T-cell (primary cell): ENCODE measurements at places on chromosomes 12 and 14.

DNA sequence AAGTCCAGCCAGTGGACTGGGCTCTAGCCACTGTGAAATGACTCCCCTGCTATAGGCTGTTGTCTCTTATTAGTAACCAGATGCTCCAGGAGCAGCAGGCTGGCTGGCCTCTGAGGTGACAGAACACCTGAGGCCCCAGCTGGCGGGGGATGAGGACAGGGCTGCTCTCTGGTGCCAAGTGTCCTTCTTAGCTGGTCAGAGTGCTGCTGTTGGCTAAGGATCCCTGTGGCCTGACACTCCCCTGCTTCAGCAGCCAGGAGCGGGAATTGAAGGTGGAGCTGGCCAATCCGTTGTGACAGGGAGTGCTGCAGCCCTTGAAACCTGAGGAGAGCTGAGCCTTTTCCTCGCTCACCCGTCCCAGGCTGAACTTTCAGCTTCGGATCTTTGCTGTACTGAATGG lies 30.7 kb downstream of the TMEM229B start:
- DNase-seq, result no peak

GRCh38 chr14:61177279-61178225 lies 103.6 kb downstream of the TMEM30B start:
- DNase-seq, result no peak

GRCh38 chr12:46212108-46212982 lies 56.5 kb downstream of the SLC38A1 start:
- no peak for DNase-seq

DNA sequence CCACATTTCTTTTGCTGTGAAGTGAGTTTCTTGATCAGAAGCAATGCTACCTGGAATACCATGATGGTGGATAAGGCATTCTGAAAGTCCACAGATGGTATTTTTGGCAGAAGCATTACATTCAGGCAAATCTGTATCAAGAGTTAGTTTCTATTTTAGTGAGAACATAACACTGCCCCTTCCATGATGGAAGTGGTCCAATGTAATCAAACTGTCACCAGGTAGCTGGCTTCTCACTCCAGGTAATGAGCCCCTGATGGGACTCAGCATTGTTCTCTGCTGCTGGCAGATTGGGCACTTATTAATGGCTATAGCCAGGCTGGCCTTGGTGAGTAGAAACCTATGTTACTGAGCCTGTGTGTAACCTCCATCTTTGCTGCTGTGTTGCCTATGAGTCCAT lies 80.7 kb downstream of the KCNA5 start:
- no peak for DNase-seq

DNA sequence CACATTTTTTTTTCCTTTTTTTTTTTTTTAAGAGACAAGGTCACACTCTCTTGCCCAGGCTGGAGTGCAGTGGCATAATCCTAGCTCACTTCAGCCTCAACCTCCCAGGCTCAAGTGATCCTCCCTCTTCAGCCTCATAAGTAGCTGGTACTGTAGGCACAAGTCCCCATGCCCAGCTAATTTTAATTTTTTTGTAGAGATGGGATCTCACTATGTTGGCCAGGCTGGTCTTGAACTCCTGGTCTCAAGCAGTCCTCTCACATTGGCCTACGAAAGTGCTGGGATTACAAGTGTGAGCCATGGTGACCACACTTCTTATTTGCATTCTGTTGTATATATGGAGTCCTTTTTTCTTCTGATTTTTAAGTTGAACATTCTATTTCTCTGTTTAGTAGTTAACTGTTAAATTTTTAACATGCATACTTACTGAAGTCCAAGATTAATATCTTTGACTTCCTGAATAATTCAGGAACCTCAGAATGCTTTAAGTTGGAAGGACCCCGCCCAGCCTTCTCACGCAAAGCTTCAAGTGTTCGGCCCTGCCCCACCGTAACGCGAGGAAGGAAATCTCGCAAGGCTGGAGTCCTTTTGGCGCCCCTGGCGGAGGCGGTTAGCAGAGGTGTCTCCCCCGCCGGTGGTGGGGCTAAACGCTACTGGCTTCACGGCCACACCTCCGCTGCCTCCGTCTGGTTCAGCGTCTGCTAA lies 21.6 kb downstream of the SPATS2 start:
- DNase-seq, result peak; percentile 69

DNA sequence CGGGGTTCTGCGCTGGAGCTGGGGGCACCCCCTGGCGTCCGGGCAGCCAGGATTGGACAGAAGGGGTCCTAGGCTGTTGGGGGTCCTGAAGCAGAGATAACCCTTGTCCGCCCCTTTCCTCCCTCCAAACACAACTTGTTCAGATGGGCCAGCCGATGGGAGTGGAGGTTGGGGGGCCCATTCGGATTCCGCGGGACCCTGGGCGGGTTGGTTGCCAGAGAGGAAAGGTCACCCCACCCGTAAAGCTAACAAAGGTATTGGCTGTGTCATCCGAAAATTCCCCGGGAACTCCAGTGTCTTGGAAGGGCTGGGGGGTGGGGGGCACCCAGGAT lies 1.3 kb downstream of the FAM222A start:
- no peak for DNase-seq

DNA sequence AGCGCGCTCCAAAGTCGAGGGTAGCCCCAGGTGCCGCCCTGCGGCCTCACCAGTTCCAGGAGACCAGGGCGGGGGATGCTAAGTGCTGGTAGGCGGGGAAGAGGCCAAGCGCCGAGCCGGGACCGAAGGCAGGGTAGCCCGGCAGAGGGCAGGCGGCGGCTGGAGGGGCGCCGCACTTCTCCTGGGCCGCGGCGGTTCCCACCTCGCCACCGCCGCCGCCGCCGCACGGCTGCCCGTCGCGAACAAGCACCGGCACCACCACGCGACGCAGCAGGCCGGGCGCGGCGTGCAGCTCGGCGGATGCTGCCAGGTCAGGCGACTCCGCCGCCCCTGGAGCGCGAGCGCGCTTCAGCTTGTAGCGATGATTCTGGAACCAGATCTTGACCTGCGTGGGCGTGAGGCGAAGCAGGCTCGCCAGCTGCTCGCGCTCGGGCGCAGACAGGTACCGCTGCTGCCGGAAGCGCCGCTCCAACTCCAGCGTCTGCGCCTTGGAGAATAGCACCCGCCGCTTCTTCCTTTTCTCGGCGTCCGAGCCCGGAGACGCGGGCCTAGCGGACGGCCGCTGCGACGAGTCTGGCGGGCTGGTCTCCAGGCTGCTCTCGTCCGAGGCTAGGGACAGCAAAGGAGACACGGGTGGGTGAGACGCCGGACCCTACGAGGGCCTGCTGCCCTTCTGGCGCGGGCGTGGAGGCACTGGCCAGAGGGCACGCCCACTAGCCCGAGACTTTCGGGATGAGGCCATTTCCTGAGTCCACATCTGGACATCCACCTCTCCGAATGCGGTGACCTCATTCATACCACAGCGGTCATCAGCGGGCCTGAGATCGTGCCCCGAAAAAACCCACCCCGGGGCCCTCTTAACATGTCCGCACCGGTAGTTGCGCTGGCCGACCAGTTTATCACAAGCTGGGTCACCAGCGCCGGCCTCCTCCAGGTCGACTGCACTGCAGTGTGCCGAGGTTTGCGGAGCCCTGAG lies 1.3 kb downstream of the NKX2-8 start:
- DNase-seq, result no peak

DNA sequence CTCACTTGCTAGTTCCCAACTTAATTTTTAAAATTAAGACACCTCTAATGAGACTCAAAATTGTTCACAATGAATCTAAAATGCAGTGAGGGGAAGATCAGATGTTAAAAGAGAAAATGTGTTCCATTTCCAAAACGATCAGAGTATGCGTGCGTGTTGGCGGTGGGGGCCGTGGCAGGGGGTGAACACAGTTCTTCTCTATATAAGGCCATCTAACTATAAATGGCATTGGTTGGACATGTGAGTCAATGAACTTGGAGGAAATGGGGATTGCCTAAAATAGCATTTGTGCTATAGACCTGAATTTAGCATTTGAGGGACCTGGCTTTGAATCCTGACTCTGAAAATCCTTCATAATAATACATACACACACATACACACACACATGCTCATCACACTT lies 149.4 kb downstream of the FOXN3 start:
- DNase-seq, result no peak

DNA sequence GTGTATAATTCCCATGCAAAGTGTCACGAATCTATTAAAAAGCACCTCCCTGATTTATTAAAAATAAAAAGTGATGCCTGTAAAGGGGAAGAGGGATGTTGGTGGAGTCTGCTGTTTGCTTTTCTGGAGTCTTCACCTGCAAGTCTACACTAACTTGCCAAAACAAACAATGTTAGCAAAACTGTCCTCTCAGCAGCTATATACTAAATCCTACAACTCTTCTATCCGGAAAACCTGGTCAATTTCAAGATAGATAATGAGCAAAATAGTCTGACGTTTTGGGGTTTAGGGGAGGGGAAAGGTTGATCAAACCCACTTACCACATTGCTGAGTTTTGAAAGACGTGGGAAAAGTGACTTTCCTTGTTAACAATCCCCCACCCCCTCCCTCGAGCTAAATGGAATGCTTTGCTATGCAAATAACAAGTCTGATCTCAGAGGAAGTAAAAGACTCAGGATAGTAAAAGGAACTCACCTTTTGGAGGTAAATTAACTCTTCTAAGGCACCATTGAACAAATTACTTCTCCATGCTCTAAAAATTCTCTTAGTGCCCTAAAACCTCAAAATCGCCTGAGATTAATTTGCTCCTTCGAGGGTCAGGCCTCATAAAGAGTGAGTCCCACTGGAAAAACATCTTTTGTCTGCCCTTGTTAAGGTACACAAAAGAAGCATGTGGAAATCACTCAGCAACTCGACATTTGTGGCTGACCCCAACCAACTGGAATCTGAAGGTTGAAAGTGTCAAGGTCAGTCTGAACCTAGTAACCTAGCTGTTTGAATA lies 13.5 kb downstream of the BMP4 start:
- no peak for DNase-seq

DNA sequence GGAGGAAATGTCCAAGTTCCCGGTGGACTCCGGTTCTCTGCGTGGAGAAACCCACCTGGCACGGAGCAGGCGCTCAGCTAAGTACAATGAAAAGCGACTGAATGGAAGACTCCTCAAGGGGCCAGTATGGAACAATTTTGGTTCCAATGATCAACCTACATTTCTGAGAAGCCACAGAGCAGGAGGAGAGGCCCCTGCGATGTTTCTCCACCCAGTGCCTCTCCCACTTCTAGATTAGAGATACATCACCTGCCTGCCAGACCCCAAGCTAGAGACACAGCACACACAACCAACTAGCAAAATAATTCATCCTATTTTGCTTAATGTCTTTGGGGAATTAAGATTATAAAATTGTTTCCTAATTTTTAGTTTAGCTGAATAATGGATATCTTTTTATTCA lies 38.8 kb downstream of the ATG14 start:
- DNase-seq, result no peak

DNA sequence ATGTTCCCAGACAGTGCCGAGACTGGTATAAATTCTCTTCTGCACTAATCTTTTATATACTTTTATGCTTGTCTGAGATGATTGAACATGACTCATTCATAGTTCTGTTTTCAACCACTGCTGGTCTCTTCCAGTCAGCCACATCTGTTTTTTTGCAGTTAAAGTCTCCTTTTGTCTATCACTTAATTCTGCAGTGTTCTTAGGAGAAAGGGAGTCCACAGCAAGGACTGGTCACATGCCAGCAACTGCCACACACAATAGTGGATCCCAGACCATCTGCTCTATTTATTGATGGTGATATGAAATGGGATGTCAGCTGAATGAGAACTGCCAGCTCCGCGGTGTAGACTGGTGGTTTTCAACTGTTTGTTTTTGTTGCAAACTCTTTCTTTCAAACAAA lies 379.8 kb downstream of the MED13L start:
- DNase-seq, result no peak

- DNase-seq, result peak; percentile 92
Measured at GRCh38 chr12:124917135-124917840, 2.8 kb upstream of the UBC start.

- no peak for DNase-seq
Measured at GRCh38 chr14:32738206-32738871, 200.3 kb upstream of the NPAS3 start.

DNA sequence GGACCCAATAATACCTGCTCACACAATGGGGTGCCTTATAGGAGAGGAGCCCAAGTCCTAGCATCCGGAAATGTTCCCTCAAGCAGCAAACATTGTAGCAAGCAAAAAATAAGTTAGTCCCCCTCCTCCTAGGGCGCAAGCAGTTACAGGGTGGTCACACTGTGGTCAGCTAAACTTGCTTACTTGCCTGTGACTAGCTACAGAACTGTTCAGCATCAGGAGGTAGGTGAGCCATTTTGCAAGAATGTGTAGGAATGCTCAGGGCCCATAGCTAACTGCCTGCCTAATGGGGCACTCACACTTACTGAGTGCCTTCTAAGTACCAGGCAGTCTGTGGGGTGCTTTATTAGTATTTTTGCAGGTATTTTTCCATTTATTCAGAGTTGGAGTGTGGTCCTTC lies 154.6 kb upstream of the GRIN2B start:
- DNase-seq, result no peak

DNA sequence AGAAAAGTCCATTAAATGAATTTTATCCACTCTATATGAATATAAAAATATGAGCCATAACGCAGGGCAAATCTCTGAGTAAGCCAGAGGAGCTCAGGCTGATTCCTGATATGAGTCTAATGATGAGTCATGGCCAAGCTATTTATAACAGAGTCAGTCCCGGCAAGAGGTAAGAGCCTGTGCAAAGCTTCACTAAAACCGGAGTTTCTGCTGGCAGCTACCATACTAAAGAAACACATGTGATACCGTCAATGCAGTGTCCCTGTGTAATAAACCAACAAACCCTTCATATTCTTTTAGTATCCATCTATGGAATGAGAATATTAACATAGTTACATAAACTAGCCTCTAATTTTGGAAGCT lies 319.4 kb downstream of the KCNC2 start:
- no peak for DNase-seq

GRCh38 chr14:77730976-77731497 lies 23.1 kb downstream of the SLIRP start:
- no peak for DNase-seq

GRCh38 chr12:57146961-57147944 lies at the start of gene LRP1-AS:
Gene LRP1-AS (minus strand): TSS chr12:57147619.
- no peak for DNase-seq

DNA sequence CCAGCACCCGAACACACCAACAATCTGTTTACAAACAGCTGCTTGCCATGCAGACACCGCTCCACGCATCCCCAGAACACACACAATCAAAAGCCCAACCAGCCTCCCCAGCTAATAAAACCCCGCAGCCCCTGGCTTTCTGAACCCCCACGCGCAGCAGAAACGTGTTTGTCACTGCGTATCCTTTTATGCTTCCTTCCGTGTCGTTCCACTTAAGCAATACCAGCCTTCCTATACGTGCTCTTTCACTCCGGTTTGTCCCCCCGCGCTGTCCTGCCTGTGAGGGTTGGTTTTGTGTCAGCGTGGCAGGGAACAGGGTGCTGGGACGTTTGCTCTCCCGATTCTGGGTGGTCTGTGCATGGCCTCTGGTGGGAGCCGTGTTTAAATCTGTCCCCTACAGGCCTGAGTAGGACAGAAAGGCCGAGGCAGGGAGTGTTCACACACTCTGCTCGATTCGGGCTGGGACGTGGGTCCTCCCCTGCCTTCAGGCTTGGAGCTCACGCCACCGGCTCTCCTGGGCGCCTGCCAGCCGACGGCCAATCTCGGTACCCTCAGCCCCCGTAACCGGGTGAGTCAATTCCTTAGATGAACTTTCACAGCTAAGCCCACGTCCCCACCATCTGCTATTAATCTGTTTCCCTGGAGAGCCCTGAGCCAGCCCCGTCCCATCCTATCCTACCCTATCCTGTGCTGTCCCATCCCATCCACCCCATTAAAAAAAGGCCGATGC lies 60.0 kb downstream of the NOC4L start:
- no peak for DNase-seq
